Inflammatory macrophage treated with lipopolysaccharide for 1 hour (primary cell): ENCODE measurements at places on chromosomes 5 and 9.

- DNase-seq, result no peak
Measured at GRCh38 chr5:6496636-6497035, 48.0 kb downstream of the UBE2QL1 start.

- DNase-seq, result no peak
Measured at GRCh38 chr9:4829969-4830368, 37.2 kb downstream of the RCL1 start.

- no peak for DNase-seq
Measured at GRCh38 chr5:79031485-79031867, 38.0 kb downstream of the DMGDH start.

DNA sequence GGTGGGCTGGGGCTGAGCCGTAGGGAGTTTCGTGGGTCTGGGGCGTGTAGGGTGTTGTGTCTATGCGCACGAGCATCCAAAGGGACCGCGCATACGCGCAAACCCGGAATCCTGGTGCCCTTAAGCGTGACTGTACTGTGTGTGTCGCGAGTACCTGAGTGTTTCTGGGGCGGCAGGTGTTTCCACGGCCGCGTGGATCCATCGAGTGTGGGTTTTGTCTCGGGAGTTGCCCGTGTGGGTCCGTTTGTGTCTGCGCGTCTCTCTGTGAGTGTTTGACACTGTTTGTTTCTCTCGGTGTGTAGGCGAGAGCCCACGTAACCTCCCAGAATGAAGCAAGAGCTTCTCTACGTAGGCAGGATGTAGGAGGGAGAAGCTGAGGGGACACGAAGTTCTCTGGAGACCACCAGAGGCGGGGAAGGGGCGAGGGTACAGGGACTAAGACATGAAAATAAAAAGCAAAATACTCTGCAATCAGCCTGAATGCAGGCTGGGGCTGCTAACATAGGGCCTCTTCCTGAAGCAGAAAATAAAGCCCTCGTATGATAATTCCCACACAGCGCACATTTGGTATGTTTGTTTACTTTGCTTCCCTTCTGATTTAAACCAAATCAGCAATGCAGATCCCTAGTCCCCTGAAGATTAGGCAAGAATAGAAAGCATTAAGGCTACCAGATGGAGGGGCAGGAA lies 588 bp upstream of the BRINP1 start:
- no peak for DNase-seq

- no peak for DNase-seq
Measured at GRCh38 chr5:67310169-67310568, 113.6 kb upstream of the CD180 start.

GRCh38 chr5:8844206-8844605 lies 701.7 kb downstream of the SEMA5A start:
- DNase-seq, result no peak

- peak; percentile 18 for DNase-seq
Measured at GRCh38 chr9:77841739-77842386, 189.7 kb downstream of the GNAQ start.

DNA sequence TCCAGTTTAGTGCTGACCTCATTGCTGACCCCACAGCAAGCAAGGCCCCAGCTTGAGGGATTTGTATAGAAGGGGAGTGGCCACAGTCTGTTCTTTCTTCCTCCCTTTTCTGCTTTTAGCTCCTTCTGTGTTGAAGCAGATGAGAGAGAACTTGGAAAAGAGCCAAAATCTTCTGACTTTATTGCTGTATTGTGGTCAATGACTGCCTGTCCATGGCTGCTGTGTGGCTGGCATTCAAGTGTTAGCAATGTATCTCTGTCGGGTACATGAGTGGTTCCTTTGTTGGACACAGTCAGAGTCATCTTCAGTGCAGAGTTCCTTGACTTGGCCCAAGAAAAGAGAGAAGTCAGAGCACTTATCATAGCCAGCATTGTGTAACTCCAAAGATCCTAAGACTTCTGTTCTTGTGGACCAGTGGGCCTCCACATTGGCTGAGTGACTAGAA lies 154.1 kb downstream of the LRRC70 start:
- DNase-seq, result peak; percentile 67

DNA sequence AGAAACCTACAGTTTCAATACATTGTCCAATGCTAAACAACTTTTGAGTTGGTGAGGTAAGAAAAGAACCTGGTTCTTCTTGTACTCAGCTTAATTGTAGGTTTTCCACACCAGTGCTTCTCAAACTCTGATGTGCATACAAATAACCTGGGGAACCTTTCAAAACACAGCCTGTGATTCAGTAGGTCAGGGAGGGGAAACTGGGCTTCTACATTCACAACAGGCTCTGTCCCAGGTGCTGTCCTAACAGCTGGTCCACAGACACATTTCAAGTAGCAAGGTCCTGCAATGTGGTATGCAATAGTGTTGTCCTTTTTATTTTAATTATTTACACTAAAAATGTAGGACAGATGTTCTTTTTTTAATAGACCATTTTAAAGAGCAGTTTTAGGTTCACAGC lies 47.4 kb upstream of the SNCAIP start:
- DNase-seq, result no peak

- DNase-seq, result peak; percentile 55
Measured at GRCh38 chr5:75568202-75568601, 43.1 kb upstream of the ANKDD1B start.

DNA sequence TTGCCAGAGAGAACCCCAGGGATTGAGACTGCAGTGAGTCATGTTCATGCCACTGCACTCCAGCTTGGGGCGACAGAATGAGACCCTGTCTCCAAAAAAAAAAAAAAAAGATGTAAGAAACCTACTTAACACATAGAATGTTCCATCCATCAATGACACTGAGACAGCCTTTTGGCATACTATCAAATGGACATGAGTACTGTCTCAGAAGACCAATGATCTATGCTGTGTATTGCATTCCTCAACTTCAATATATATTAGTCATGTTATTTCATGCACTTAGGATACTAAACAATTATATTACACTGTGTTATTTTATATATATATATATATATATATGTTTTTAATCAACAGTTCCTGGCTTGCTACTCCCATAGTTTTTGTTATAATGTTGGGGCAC lies 57.1 kb upstream of the ANKH start:
- no peak for DNase-seq

DNA sequence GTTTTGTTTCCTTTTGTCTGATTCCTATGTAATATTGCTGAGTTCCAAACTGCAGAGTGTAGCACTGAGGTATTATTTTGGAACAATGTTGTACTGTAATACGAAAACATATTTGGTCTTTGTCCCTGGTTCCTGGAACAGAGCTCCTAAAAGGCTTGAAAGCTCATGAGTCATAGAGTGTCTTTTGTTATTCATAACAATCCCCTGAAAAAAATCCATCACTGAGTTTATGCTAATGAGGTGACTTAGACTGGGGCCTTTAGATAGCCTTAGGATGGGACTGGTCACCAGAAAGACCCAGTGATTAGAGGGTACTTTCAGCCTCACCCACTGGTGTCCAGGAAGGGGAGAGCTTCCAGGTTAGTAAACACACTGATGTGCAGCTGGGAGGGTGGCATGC lies 132.7 kb upstream of the POU5F2 start:
- no peak for DNase-seq

GRCh38 chr5:82991678-82992323 lies 85.4 kb downstream of the TMEM167A start:
- DNase-seq, result no peak

GRCh38 chr9:75615284-75615683 lies 275.2 kb upstream of the PCSK5 start:
- no peak for DNase-seq

GRCh38 chr5:29162297-29162696 lies 2031.2 kb upstream of the CDH6 start:
- DNase-seq, result no peak

- DNase-seq, result peak; percentile 75
Measured at GRCh38 chr5:151683986-151684588, 2.6 kb downstream of the SPARC start.

- DNase-seq, result no peak
Measured at GRCh38 chr9:109791747-109792146, 11.7 kb downstream of the PALM2AKAP2 start.

DNA sequence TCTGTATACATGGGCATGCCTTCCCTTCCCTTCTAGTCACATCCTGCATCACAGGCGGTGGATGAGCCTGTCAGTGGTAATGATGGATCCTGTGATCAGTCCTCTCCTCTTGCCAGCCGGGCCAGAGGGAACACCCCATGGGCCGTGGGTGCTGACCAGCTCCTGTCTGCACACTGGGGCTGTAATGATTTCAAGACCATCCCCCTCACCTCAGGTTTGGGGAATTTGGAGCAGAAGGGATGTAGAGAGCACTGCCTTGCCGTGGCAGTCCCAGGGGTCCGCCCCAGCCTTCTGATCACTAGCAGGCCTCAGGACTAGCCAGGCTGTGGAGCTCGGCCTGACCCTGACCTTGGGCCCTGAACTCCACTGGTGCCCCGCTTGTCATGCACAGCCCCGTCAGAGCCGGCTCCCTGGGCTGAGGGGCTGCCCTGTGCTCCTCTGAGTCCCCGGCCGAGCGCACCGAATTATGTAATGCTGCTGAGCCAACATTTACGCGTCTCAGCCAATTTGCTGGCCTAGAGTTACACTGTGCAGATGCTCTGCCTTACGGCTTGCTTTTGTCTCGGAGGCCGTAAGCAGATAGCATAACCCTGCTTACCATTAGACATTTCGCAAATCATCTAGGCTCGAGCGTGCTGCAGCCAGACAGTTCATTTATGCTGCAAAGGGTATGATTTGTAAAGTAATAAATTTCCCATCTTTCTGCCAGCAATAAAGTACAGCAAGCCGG lies 155.3 kb downstream of the MACROH2A1 start:
- DNase-seq, result no peak

GRCh38 chr9:127088724-127089615 lies 33.5 kb downstream of the ANGPTL2 start:
- no peak for DNase-seq

DNA sequence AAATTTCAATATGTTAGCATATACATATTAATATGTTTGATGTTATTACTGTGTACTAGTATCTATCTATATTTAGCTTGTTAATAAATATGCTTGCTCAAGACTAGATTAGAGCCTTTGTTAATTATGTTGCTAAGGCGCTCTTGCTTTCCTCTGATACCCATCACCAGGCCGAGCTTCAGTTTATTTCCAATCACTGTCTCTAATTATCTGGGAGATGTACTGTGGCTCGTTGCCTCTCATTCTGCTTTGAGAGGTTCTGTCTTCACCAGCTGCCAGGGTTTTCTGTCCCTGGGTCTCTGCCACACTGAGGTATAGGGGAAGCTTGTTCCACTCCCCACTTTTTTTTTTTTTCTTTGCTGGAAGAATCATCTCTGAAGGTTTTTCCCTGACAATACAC lies 21.0 kb upstream of the TAF11L2 start:
- DNase-seq, result no peak

GRCh38 chr5:125715216-125715615 lies 708.0 kb upstream of the GRAMD2B start:
- DNase-seq, result no peak

GRCh38 chr5:69335341-69335935 lies 2.8 kb upstream of the CCDC125 start:
- no peak for DNase-seq
